Stimulated activated CD4-positive, alpha-beta T cell treated with anti-CD3 and anti-CD28 coated beads, Interleukin-4, amount 100 ng/mL, for 48 hours (primary cell): ENCODE measurements at places on chromosomes 13 and 19.
A peak's percentile ranks its signal among the peaks of the same experiment; 100 is the strongest.

DNA sequence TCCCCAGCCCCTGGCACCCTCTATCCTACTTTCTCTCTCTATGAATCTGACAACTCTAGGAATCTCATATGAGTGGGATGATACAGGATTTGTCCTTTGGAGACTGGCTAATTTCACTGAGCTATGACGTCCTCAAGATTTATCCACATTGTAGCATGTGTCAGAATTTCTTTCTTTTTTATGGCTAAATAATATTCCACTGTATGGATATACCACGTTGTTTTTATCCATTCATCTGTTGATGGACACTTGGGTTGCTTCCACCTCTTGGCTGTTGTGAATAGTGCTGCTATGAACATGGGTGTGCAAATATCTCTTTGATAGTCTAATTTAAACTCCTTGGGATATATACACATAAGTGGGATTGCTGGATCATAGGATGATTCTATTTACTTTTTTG, 24.0 kb upstream of the INSR start:
- DNase-seq: no peak

DNA sequence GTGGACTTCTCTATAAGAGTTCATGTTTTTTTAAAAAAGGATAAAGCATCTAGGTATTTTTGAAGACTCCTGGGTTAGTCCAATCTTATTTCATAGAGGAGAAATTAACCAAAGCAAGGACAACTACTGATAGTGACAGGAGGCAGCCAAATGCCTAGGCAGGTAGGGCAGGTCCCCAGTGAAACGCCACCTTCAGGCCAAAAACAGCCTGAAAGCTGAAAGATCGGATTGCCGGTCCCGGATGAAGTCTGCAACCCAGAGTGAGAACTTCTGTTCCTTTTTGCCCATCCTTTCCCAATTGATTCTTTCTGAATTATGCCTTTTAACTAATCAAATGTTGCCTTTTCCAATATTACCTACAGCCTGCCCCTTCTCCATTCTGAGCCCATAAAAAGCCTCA, 6.1 kb upstream of the GGACT start:
- DNase-seq: no peak

DNA sequence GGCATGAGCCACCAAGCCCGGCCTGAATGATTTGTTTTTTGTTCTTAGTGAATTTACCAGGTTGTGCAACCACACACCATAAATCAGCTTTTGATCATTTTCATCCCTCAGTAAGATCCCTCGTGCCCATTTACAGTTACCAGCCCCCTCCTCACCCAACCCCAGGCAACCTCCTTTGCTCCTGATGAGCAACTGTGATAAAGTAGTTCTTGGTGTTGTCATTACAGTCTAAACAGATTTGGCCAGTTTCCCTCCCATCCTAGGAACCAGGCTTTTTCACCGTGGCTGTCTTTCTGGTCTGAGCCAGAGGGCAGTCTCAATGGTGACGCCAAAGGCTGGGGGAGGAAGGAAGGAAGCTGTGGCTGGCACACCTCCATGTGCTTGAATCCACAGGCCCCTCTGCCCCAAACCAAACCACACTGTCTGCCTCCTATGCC, 61.2 kb upstream of the WDFY2 start:
- DNase-seq: no peak

DNA sequence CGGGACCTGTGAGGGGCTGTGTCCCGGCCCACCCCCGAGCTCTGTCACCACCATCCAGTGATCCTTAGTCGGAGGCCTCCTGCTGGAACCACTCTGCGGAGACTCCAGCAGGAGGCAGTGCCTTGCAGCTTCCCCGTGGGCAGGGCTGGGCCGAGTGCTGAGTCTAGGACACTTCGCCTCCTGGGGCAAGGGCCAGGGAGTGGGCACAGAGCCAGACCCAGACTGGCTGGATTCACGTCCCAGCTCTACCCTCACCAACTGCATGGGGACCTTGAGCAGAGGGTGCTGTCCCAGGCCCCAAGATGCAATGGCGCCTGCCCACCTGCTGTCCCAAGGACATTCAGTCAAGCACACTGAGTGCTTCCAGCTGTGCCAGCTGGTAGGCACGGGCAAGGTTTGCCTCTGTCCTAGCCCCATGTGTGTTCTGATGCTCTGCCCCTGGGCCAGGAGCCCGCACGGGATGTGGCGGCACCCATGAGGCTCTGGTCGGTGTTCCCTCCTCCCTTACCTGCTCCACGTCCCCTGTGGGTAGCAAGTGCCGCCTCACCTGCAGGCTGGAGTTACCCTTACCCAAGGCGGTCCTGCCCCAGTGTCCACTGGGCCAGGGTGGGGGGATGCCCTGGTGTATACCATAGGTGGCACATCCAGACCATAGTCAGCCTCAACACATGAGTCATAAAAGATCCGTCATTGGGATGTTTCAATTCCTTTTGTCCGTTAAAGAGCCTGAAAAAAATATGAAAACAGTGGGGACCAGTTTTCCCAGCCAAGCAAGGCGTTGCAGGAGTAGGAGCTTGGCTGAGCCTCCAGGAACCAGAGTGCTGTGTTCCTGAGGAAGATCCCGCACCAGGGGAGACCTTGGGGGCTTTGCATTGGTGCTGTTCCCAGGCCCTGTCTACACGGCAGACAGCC, 7.4 kb downstream of the FZR1 start:
- no peak for DNase-seq

DNA sequence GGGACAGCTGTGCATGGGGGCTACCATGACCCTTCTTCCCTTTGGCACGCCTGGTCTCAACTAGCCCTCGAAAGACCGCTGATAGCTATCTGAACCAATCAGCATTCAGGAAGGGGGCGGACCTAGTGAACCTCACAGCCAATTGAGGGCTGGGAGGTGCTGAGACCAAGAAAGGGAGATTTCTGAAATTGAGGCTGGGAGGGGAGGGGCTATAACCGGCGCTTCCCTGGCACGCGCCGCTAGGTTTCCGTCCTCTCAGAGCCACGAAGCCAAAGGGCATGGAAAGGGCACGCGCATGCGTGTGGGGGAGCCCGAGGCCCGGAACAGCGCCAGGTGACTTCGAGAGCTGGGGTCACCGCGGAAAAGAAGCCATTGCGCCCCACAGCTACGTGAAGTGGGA, 4.2 kb upstream of the PAFAH1B3 start:
- no peak for DNase-seq

DNA sequence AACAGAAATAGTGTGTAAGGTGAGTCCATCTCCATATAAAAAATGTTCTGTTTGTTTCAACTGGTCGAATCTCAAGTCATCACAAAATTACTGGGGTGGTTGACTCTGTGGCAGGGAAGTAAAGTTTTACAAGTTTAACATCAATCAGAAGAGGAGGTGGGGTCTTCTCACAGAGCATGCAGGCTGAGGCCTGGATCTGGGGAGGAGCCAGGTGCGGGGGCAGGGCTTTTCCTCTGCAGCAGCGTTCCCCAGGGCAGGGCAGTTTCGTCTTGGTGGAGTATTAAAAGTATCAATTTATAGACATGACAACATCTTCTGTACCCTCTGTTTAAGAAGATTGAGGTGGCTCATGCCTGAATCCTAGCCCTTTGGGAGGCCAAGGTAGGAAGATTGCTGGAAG, 68.8 kb downstream of the SLC7A9 start:
- DNase-seq: no peak

GRCh38 chr19:50695251-50696093, 24.1 kb downstream of the SHANK1 start:
- peak; percentile 22 for DNase-seq

GRCh38 chr19:5171711-5172110, 168.9 kb downstream of the PTPRS start:
- DNase-seq: no peak

GRCh38 chr19:47240996-47241918, 10.3 kb upstream of the BBC3 start:
- peak; percentile 81 for DNase-seq

- no peak for DNase-seq
Measured at GRCh38 chr13:78238911-78239310, 320.3 kb upstream of the EDNRB start.

DNA sequence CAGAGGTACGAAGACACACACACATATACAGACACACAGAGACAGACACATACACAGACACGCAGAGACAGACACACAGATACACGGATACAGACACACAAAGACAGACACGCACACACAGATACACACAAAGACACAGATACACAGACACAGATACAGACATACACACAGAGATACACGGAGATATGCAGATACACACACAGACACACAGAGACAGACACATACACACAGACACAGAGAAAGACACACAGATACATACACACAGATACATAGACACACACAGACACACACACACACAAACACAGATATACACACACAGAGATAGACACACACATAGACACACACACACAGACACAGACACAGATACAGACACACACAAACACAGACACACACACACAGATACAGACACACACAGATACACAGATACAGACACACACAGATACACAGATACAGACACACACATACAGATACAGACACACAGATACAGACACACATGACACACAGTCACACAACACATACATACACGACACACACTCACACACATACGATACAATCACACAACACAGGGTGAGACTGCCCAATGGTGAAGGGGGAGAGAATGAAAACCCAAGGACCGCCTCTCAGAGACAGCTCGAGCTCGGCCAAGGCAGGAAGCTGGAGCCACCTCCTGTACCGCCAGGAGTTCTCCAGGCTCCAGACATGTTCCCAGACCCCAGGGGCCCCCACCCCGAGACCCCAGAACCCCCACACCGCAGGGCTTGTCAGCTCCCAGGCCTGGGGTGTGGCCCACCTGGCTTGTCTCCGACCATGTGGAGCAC, 8.8 kb upstream of the CCER2 start:
- no peak for DNase-seq

DNA sequence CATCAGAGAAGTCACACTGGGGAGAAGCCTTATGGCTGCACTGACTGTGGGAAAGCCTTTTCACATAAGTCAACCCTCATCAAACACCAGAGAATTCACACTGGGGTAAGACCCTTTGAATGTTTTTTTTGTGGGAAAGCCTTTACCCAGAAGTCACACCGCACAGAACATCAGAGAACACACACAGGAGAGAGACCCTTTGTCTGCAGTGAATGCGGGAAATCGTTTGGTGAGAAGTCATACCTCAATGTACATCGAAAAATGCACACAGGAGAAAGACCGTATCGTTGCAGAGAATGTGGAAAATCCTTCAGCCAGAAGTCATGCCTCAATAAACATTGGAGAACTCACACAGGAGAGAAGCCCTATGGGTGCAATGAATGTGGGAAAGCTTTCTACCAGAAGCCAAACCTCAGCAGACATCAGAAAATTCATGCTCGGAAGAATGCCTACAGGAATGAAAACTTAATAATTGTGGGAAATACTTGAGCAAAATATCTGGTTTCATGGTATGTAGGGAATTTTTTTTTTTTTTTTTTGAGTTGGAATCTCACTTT, 30.7 kb downstream of the ZNF793 start:
- DNase-seq: no peak

DNA sequence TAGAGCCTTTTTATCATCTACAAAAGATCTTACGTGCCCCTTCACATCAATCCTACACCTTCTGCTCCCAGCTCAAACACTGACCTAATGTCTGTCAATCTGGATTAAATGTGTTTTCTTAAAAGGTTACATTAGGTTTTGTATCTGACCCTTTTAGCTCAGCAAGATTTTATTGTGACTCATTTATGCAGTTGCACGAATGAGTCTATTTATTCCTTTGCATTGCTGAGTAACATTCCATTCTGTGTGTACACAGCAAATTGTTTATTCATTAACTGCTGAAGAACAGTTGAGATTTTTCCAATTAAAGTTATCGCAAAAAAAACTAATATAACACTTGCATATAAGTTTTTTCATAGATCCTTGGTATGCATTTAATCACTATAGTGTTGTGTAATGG, 253.9 kb upstream of the GPC6 start:
- no peak for DNase-seq

- no peak for DNase-seq
Measured at GRCh38 chr13:69458013-69458412, 649.6 kb upstream of the ATXN8OS start.

GRCh38 chr19:10701955-10702525, 801 bp downstream of the QTRT1 start:
- DNase-seq: no peak

DNA sequence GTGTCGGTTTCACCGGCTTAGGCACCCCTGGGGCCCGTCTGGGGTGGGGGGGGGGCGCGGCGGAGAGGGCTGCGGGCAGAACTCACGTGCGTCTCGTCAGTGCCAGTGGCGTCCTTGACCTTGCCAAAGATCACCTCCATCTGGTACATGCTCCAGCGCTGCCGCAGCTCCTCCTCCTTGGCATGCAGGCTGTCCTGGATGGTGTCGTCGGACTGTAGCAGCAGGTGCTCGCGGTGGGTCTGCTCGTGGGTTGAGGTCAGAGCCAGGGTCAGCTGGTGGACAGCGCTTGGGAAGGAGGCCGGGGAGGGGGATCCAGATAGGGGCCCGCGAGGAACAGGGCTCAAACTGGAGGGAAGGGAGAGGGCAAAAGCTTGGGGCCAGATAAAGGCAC, 4.7 kb upstream of the RGL3 start:
- DNase-seq: no peak

DNA sequence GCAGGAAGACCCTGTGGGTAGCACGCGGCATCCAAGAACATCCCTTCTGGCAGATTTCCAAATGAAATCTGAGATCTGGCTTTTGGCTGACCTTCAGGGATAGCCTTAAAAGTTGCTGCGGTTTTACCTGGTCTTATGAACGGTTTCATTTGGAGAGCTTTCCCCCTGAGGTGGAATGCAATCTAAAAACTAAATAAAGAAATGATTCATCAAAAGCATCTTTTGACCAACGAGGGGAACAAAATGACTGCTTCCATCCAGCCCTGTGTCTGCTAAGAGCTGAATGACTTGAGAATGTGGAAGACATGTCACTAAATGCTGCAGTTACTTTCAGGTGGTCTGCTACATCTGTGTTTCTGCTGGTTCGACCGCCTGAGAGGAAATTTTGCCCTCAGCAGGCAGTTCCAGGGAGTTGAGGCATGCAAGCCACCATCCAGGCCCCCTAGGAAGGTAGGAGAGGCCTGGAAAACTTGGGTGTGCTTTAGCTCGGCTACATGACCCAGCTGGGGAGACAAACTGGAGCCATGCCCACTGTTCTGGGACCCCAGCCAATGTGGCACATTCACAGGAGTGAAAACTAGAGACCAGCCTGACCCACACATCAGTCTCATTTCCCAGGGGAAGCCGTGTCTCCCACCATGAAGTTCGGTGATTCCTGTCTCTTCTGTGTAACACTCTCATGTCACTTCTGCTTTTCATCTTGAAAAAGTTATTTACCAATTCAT, 175.1 kb upstream of the KL start:
- DNase-seq: no peak

- DNase-seq: peak; percentile 75
Measured at GRCh38 chr19:13093407-13094105, 9.1 kb downstream of the LYL1 start.

DNA sequence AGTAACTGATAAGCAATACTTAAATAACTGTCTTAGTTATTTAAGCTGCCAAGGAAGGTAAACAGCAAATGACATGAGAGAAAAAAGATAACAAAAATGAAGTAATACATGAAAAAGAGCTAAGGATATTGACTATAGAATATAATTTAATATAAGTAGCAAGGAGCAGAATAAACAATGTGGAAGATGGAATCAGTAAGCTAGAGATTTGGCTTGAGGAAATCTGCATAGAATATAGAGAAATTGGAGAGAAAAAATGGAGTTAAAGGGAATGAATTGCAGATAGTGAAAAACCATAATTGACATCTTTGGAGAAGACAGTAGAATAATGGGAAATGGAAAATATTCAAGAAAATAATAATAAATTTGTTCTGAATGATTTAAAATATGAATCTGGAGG, 127.1 kb downstream of the PDS5B start:
- no peak for DNase-seq

- DNase-seq: peak; percentile 85
Measured at GRCh38 chr19:45506989-45507871, at the start of gene VASP. Gene VASP, plus strand, starts transcription at chr19:45507479. Its CDS starts 293 bp downstream, at chr19:45507772.

GRCh38 chr13:20002787-20003186, 44.3 kb downstream of the ZMYM2 start:
- no peak for DNase-seq
